CD8-positive, alpha-beta memory T cell (primary cell): ENCODE measurements at places on chromosomes 1 and 21. TPM values are rescaled to one million over a fixed set of nuclear protein-coding genes. Genes with fewer than 3 reads are reported as not detected.

DNA sequence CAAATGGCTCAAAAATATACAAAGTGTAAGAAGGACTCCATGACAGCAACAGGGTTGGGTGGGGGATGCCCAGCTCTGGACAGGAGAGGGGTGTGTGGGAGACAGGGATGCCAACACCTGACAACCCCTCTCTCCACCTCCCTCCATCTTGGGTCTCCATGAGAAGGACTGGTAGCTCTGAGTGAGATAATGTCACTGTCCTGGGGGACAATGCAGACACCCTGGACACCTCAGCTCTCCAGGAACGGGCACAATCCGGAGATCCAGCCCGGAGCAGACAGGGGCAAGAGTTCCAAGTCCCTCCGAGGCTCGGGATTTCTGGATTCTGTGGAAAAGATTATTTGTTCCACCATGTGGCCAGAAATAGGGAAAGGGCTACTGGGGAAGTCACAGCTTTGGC is 122.5 kb downstream of the GLIS1 start:
- no peak for DNase-seq

DNA sequence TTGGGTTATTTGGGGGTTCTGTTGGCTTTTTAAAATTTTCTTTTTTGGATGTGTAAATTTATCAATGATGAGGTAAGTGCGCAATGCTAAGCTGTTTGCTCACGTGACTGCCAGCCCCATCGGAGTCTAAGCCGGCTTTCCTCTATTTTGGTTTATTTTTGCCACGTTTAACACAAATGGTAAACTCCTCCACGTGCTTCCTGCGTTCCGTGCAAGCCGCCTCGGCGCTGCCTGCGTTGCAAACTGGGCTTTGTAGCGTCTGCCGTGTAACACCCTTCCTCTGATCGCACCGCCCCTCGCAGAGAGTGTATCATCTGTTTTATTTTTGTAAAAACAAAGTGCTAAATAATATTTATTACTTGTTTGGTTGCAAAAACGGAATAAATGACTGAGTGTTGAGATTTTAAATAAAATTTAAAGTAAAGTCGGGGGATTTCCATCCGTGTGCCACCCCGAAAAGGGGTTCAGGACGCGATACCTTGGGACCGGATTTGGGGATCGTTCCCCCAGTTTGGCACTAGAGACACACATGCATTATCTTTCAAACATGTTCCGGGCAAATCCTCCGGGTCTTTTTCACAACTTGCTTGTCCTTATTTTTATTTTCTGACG is 3.1 kb downstream of the OLIG2 start:
- DNase-seq = no peak

DNA sequence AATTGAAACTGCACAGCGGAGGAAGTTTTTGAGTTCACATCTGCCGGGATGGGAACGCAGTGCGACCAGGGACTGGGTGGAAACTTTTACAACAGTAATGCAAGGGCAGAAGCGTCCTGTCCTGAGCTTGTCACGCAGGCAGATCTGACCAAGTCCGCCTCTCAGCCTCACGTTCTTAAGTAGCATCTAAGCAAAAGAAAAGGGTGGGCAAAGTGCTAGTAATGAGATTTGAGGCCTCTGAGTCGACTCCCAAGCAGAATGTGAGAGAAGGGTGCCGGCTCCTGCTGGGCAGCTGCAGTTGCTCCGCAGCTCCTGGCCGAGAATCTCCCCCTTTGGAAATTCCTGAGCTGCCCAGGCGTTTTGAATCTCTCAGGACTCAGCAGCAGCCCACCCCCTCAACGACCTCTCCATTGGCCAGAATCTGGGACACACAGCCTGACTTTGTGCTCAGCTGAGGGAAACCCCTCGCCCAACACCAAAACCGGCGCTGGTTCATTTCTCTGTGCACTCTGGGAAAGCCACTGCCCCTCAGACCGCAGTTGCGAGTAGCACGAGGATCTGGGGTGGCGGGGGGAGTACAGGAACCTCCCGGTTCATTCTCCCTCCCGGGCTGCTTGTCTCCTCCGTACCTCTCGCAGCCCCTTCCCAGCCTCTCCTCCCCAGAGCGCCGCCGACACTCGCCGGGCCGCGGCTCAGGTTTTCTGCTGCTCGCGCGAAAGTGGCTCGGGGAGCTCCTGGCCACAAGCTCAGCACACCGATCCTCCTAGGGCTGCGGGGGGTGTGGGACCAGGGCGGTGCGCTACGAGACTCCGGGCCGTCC is 913 bp upstream of the S1PR1 start:
- DNase-seq = peak; percentile 68

- DNase-seq = no peak
These were observed 12.9 kb upstream of the TMEM125 start for GRCh38 chr1:43256675-43257570.

- DNase-seq = no peak
These were observed 36.2 kb downstream of the CITED4 start for GRCh38 chr1:40825996-40826395.

- DNase-seq = no peak
These were observed 58.3 kb upstream of the ARTN start for GRCh38 chr1:43875331-43875730.

- peak; percentile 59 for DNase-seq
These were observed 128.2 kb downstream of the TBX19 start for GRCh38 chr1:168408884-168409283.

DNA sequence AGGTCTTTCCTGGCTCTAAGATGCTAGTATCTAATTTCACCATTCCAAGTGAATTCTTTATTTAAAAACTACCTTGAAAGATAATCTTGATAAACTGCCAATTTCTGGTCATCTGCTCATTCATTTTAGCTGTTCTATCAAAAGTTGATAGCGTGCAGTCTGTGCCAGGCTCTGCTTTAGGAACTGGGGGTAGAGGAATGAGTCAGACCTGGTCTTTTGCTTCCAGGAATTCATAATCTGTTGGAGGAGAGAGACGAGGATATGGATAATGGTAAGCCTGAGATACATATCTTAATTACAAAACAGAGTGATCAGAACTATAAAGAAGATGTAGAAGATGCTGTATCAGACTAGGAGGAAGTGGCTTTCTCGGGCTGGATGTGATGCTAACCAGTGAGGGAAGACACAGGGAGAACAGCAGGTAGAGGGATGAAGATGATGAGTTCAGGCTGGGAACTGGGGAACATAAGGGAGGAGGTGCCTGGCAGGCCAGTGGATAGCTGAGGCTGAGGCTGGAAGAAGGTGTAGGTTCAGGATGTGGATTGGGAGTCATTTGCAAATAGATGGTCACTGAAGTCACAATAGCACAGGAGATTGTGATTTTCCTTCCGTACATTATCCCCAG is 12.3 kb upstream of the PHC2 start:
- DNase-seq = no peak

GRCh38 chr1:237342730-237343129 is 300.7 kb downstream of the RYR2 start:
- DNase-seq = no peak

GRCh38 chr1:111720274-111720976 is 18.8 kb downstream of the INKA2 start:
- DNase-seq = no peak

GRCh38 chr1:147185432-147185831 is 13.2 kb upstream of the PRKAB2 start:
- DNase-seq = no peak

Gene FMO4
- polyA plus RNA-seq = 2.6 TPM
